ENCODE measurements at places on chromosomes 1 and 21.

- DNase-seq: no peak
These were observed 3.7 kb downstream of the VANGL2 start for GRCh38 chr1:160404094-160404493.

DNA sequence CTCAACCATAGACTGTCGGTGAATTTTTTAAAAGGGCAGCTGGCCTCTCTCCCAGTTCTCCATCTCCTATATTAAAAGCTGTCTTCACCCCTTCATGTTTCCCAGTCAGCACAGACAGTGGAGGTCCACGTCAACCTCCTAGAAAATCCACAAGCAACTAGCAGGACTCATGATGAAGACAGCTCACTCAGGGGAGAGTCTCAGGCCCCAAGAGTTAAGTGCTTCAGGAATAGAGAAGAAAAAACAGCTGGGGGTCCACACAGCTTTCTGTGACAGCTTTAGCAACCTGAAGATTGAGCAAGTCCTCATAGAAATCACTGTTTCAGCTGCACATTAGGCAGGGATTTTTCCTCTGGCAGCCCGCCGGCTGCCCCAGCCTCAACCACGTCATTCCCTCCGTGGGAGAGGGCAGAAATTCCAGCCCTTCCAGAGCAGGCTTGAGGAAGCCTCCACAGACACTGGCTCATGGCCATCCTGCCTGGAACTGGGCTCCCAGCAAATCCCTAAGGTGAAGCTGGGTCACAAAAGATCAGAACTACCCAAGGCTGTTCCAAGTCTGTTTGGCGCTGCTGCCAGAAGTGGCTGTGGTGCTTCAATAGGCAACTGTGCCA, 15.2 kb downstream of the GPR161 start:
- no peak for DNase-seq

DNA sequence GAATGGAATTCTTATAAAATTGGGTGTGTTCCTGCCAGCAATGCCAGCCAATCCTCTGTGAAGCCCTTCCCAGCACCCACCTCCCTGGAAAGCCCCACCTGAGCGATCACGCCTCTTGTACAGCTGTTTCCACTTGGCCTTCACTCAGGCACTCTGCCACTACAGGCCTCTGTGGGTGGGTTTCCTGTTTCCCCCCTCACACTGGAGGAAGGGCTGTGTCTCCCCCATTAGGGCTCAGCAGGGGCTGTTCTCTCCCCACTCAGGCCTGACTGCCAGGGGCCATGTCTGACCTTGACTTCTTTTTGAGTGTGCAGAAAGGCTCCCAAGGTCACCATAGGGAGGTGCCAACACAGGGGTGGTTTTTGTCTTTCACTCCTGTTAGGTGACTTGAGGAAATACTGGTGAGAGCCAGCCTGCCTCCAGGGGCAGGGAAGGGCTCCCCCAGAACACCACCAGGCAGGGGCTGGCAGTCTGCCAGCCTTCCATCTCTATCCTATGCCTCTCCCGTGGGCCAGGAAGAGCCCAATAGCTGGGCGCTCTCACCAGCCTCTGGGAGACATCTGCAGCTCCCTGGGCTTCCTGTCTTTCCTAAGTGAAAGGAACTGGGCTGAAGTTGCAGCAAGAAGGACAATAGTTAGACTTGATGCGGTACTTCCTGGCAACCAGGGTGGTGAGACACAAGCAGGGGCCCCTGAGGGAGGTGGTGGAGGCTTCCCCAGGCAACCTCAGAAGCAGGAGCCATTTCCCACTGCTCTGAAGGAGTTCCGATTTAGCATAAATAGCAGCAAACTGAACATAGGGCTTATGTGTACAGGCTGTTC, 49.1 kb downstream of the ELK4 start:
- DNase-seq: no peak

DNA sequence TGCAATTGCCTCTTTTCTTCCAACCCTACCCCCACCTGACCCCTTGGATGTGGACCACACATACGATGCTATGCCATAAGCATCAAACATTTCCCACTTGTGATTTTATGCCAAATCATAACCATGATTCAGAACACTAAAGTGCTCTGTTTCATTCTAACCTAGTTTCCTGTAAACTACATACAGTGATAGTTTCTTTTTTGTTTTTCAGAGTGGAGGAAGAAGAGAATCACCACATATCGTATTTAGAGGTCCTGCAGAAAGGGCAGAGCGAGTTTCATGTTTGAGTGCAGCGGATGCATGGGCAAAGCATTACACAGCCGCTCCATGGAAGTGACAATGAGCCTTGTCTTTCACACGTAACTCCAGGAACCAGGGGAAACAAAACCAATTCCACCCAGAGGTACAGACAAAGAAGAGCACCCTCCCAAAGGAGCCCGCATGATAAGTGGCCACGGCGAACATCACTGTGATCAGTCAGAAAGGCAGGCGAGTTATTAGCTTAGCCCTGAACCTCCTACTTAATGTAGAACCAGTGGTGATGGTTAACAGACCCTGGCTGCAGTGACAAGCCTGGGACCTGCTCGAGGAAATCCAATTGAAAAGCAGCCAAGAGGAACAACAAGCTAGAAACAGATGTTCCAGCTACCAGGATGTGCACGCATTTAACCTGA, 64.0 kb upstream of the ZNF281 start:
- DNase-seq: no peak

DNA sequence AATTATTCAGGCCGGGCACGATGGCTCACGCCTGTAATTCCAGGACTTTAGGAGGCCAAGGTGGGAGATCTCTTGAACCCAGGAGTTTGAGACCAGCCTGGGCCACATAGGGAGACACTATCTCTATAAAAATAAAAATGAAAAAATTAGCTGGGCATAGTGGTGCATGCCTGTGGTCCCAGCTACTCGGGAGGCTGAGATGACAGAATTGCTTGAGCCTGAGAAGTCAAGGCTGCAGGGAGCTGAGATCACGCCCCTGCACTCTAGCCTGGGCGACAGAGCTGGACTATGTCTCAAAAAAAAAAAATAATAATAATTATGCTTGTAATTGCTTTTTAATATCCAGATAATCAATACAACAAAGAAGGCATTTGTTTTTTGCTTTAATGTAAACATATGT, 91.3 kb downstream of the RIPK4 start:
- DNase-seq: no peak

DNA sequence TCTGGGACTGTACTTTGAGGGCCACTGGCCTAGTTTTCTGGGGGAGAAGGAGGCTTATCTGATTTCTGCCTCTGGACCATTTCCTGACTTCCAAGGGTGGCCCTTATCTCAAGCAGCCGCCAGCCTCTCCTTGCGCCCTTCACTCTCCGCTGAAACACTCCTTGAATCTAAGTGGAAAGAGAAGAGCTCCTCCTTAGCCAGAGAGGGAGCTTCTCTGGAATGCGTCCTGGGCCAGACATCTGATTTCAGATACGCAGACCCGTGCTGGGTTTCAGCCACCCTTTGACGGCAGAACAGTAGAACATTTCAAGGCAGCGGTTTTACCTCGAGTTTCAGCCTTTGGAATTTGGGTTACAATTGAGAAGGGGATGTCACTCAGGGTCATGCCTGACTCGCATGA, 308.0 kb downstream of the CAMTA1 start:
- no peak for DNase-seq

GRCh38 chr21:29293495-29293894, 5.2 kb upstream of the BACH1 start:
- no peak for DNase-seq

DNA sequence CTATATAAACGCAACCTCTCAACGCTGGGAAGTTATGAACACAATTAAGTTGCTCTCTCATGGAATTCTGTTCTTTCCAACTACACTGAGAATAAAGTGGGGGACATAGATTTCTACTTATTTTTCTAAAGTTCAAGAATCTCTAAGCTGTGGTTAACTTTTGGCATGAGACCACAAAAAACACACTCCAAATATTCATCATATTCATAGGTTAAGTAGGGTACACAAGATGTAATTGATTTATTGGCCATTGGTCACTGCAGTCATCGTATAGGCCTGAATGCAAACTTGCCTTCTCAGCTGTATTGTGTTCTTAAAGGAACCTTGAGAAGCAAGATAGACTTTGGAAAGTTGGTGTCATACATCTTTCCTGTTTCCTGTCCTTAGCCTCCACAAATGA, 40.3 kb downstream of the PRRX1 start:
- no peak for DNase-seq

- DNase-seq: no peak
These were observed 270.9 kb downstream of the CHRM3 start for GRCh38 chr1:239657291-239657690.

DNA sequence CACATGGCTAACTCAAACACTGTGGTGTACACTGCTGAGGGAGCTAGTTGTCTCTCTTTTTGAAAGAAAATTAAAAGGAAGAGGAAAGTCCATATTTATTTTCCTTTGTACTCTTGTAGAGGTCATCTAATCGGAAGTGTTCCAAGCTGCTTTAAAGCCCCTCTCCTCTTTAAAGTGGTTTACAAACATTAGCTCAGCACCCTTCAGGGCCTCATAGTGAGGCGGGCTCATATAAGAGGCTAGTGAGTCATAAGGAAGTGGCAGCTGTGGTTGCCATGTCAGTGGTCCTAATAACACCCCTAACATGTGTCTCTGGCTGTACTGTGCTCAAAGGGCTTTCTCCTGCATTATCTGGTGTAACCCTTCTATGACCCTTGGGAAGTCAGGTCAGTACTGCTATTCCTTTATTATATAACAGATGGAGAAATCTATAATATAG, 104.4 kb upstream of the SERBP1 start:
- no peak for DNase-seq

DNA sequence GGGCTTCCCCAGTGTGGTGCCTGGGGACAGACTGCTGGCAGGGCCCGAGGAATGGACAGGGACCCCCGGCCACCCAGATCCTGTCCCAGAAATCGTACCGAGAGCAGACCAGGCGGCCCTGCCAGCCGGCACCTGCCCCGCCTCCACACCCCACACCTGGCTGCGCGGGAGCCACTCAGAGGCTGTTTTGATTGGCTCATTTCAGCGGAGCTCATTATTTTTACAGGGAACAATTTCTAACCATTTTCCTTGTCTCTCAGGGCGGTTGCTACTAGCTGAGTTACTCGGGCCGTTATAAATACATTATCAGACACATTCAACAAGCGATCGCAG, 39.3 kb upstream of the AJAP1 start:
- no peak for DNase-seq

DNA sequence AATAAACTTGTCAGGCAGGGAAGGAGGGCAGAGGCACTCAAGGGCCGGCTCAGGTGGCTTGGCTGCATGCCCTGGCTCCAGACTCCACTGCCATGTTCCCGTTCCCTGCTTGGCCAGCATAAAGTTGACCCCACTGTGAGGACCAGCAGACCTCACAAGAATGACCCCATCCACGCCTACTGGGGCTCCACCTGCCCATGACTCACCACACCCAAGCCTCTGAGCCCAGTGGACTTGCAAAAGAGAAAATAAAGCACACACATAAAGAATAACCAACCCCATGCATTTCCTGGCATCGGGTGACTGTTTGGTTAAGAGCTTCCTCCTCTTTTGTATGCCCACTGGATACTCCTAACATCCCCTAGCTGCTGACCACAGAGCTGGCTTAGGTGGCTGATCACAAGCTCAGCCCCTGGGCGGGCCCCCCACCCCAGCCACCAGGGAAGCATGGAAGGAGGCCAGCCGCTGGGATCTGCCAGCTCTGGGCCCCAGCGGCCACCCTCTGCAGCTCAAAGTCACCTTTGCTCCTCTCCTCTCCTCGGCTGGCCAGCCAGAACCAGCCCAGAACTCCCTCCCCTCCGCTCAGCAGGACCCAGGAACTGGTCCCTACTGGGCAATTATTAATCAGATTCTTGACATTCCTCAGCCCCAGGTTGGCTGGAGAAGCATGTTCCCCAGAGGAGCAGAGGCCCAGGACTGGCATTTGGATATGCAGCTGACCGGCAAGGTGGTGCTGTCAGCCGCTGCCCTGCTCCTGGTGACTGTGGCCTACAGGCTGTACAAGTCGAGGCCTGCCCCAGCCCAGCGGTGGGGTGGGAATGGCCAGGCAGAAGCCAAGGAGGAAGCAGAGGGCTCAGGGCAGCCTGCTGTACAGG, at the start of gene KLHDC7A:
Gene KLHDC7A (plus strand): TSS at position 616 of the 875 bp plus-strand sequence. CDS start 52 bp downstream, at position 668.
- no peak for DNase-seq

DNA sequence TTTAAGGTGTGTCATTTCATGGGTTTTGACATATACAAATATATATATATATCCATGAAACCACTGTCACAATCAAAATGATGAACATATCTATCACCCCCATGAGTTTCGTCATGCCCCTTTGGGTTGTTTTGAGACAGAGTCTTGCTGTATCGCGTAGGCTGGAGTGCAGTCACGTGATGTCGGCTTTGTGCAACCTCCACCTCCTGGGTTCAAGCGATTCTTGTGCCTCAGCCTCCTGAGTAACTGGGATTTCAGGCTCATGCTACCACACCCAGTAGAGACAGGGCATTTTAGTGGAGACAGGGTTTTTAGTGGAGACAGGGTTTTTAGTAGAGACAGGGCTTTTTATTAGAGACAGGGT, 8.0 kb downstream of the HJV start:
- DNase-seq: no peak

GRCh38 chr1:171295821-171296220, 18.2 kb upstream of the FMO4 start:
- no peak for DNase-seq

- DNase-seq: no peak
These were observed 8.5 kb downstream of the HLX start for GRCh38 chr1:220887520-220888416.

DNA sequence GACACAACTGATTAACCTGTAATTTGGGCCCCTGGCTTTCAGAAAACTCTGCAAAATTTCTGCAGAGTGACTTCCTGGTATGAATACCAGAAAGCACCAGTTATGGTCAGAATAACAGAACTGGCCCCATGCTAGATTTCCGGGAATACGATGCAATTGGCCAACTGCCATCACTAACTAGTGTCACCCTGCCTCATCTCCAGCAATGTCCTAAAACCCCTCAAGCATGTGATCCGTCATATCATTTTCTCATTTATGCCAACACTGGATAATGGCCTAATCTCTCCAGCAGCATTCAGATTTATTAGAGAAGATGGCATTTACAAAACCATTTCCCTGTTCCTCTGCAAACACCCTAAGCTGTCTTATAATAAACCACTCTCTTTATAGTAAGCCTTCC, 15.4 kb downstream of the KAZN start:
- no peak for DNase-seq

DNA sequence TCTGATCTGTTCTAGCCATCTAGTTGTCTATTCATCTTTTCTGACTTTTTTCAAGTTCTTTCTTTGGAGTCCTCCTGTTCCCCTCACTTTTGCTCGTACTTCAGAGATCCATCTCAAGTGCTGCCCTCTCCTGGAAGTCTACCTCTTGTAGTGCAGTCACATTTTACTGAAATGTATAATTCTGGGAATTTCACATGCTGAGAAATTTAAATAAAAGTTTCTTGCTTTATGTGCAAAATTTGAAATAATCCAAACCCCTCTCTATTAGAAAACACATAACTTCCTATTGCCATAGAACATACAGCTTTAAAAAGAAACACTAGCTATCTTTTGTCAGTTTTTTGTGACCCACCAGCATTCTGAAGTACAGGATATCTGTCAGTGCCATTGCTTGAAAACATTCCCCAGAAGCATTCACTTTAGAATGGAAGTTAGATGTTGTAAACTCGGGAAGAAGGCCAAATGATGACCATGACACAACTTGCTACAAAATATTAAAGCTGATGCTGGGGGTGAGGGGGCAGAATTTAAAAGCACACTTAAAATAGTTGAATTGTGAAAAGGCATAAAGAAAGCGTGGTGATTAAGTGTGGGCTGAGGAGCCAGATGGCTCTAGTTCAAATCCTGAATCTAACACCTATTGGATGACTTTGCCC, 22.0 kb downstream of the RLF start:
- no peak for DNase-seq

GRCh38 chr1:44829506-44830384, 13.3 kb downstream of the PTCH2 start:
- no peak for DNase-seq

Data from activated T-helper 1 cell treated with Interleukin-2 at 50 U/mL for 16 hours (primary cell).